Activated CD8-positive, alpha-beta memory T cell treated with anti-CD3 and anti-CD28 coated beads for 1 hour (primary cell): ENCODE measurements at places on chromosomes 13 and 19.

DNA sequence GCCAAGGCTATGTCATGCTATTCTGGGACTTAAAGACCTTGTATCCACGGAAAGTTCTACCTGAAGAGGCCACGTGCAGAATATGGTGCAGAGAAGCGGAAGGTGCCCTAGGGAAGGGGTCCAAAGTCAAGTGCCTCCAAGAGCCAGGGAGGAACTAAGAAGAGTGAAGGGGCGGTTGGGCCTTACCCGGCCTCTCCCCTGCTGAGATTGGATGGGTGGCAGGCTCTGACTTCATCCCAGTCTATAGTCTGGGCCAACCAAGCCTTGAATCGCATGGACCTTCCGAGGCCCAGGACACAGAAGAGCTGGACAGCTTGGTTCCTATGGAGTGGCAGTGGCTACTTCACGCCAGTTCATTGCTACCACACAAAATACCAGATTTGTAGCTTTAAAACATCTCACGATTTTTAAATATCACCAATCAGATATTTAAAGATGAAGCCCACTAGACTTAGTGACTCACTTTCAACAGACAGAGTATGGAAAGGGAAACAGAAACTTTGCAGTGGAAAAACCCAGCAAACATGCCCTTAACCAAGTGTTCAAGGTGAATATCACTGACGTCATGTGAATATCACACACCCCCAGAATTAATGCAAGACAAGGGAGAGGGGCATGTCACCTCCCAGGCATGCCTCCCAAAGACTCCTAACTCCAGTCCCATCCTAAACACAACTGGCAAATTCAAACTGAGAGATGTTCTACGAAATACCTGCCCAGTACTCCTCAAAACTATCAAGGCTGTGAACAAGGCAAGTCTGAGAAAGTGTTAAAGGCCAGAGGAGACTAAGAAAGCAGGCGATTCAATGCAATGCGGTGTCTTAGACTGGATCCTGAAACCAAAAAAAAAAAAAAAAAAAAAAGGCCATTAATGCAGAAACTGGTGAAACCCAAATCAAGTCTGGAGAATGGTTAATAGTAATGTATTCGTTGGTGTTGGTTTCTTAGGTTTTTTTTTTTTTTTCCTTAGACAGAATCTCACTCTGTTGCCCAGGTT, 10.2 kb downstream of the C19orf12 start:
- no peak for DNase-seq

DNA sequence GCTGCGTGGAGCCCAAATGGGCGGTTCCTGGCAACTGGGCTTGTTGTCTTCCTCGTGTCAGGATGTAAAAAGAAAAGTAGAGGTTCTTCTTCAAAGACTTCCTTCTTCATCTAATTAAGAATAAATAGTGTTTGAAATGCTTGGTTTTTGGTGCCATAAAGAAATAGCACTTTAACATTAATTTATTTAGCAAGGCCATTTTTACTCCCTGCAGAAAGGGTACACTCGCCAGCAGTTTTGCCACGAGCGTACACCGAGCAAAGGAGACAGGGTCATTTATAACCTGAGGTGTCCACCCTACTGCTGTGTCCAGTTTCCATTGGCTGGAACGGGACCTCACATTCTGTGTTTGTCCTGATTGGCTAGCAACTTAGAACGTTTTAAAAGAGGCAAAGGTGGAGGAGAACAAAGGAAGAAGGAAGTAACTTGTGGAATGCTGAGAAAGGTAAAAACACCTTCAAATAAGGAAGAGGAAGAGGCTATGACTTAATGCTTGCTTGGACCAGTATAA, 21.8 kb upstream of the OR10H1 start:
- no peak for DNase-seq

DNA sequence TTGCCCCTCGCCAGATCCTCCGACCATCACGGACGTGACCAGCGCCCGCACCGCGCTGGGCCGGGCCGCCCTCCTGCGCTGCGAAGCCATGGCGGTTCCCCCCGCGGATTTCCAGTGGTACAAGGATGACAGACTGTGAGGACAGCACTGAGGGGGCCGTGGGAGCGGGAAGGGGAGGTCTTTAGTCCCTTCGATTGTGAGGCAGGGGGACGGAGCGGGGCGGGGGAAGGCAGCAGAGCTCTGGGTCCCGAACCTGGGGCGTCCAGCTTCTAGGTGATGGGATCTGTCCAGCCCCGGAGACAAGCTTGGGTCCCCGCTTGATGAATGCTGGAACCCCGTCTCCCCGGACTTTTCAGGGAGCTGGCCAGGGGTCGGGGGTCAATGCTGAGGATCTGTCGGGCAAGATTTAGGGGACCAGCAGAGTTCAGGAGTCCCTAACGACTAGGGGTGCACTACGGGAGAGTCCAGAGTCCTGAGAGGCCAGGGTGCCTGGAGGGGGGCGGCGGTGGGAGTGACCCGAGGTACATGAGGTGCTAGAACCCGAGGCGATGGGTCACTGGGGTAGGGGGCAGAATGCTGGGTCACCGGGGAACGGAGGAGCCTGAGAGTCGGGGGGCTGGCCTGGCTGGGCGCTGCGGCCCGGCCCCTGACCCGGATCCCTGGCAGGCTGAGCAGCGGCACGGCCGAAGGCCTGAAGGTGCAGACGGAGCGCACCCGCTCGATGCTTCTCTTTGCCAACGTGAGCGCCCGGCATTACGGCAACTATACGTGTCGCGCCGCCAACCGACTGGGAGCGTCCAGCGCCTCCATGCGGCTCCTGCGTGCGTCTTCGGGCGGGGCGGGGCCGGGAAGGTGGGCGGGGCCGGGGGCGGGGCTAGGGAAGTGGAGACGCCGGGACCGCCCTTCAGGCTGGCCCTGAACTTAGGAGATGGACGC, 14.6 kb downstream of the VSIG10L start:
- no peak for DNase-seq

DNA sequence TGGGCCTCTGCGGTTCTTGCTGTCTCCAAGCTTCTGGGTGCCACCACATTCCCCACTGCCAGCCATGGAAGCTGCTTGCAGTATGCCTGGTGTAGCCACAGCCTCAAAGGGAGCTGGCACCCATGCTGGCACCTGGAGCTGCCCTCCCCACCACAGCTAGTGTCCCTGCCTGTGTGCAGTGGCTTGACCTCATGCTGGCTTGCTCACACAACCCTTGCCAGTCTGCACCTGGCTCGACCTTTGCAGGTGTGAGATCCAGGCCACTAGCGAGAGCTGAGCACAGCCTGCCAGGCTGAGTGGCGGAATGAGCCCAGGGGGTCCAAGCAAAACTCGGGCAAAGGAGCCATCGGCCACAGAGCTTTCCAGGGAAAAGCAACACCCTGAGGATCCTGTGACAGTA, 236.7 kb upstream of the CSNK1A1L start:
- DNase-seq, result no peak

DNA sequence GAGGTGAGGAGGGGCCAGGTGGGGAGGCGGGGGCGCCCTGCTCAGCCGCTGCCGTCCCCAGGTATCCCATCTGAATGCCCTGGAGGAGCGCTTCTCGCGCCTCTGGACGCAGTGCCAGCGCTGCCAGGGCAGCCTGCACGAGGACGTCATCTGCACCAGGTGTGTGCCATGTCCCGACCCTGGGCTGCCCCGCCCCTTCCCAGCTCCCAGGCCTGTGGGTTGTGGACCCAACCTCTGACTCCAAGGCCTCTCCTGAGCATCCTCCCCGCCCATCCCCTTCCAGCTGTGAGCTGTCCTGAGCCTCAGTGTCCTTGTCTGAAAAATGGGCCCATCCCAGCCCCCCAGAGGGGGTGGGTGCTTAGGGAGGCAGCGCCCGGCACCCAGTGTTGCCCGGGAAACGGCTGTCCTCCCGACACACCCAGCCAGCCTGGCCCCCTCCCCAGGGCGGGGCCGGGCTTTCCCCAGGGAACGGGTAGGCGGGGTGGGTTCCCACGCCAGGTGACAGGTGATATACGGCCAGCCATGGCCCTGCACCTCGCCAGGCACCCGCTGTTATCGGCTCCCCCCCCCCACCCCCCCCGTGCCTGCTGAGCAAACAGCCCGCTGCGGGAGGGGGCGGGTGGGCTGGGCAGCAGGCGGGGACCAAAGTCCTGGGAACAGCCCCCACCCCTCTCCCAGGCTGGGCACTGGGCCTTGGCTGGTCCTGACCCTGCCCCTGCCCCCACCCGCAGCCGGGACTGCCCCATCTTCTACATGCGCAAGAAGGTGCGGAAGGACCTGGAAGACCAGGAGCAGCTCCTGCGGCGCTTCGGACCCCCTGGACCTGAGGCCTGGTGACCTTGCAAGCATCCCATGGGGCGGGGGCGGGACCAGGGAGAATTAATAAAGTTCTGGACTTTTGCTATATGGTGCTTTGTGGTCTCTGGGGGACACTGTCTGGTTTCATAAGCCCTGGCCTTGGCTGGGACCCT, 1.3 kb upstream of the SPIB start:
- DNase-seq, result no peak

DNA sequence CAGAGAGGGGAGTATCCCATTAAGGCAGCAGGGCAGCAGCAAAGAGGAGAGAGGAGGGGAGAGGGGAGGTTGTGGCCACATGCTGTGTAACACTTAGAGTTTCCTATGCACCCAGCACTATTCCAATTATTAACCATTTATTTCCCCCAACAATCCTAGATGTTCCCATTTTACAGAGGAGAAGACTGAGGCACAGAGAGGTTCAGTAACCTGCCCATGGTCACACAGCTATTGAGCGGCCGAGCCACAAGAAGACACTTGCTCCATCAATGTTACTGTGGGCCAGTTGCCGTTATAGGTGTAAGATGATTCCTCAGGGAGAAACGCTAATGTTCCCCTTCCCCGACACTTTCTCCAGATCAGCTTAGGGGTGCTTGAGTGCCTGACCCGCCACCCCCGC, 69.2 kb downstream of the INSR start:
- DNase-seq, result no peak

DNA sequence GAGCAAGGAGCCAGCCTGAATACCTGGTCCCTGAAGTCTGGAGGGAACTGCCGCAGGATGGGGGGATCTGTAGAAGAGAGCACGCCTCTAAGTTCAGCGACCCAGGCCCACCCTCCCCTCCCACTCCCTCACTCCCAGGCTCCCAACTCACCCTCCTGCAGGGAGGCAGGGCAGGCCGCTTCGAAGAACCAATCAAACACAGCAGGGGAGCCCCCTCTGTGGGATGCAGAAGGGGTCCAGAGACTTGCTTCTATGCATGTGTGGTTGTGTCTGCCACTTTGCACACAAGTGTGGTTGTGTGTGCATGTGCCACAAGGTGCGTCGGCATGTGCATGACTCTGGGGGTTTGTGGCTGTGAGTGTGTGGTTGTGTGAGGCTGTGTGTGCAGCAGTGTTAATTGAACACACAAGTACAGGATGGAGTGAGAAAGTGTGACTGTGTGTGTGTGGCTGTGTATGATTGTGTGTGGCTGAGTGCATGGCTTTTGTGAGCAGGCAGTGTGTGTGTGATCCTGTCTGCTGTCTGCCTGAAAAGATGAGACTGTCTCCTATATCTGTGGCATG, 1.7 kb downstream of the DENND1C start:
- no peak for DNase-seq

GRCh38 chr13:113058129-113058987, 47.2 kb upstream of the F7 start:
- DNase-seq, result no peak

DNA sequence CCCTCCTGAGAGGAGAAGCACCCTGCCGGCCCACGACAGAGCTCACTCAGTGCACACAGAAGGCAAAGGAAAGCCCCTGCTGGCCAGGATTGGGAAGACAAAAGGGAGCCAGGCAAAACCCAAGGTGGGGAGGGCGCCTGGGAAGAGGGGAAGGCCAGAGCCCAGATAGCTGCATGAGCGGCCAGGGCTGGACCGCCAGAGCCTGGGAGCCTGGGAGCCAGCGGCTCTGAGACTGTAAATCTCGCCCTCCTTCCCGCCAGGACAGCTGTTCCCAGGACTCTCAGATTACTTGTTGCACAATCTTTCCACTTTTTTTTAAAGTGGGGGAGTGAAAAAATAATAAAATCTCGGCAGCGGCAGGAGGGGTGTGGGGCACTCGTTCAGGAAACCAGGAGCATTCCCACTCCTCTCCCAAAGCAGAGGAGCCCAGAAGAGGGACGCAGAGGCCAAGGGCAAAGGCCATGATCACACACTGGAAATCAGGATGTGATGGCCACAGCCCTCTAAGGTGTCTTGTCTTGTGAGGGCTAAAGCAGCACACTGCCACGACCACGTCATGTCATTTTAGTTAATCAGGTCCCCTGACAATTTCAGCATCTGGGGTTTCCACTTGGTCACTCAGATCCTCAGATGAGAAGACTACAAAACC, 19.6 kb upstream of the EPHX3 start:
- DNase-seq, result no peak

DNA sequence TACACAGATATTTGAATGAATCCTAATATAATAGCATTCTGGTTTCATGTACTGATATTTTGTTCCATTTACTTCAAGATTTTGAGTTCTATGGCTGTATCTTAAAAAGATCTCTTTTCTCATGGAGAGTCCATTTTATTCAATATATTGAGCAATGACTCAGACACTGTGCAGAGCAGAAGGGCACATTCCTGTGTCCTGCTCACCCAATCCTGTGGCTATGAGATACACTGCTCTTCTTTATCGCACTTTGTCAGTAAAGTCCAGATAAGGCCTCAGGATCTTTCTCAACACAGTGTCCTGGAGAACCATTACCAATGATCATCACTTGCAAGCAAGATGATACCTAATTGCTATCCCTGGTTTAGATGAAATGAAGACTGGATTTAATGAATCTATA, 155.0 kb downstream of the CYSLTR2 start:
- DNase-seq, result no peak
